Left colon (tissue), 2 donors: ENCODE measurements at places on chromosomes 2 and 18. TPM values are rescaled to one million over a fixed set of nuclear protein-coding genes. Genes with fewer than 3 reads are reported as not detected.

DNA sequence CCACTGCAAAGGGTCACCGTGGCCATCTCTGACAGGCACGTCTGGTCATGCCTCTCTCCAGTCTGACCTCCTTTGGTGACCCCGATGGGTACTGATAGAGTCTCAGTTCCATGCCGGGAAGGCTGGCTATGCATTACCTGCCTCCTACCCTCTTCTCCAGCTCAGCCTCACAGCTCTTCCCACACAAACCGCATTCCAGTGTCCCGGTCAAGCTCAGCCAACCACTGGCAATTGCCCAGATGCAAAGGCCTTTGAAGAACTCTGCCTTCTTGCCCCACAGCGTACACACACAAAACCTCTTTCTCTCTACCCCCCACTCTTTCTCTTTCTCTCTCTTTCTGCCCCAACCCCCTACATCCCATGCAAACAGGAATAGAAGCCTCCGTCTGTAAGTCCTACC, 37.6 kb downstream of the TMEM163 start:
- DNase-seq = no peak

DNA sequence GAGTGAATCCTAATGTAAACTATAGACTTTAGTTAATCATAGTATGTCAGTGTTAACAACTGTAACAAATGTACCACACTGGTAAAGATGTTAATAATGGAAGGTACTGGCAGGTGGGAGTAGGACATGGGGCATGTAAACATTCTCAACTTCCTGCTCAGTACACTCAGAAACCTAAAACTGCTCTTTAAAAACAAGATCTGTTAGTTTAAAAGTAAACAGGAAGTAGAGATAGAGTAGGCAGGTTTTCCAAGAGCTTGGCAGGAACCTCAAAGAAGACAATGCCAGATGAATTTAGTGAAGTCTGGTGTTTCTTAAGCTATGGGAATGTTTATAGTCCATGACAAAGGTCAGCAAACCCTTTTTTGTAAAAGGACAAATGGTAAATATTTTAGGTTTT, 46.6 kb downstream of the CCDC138 start:
- DNase-seq = no peak

The PTPRN gene
- 1.9 TPM for total RNA-seq

DNA sequence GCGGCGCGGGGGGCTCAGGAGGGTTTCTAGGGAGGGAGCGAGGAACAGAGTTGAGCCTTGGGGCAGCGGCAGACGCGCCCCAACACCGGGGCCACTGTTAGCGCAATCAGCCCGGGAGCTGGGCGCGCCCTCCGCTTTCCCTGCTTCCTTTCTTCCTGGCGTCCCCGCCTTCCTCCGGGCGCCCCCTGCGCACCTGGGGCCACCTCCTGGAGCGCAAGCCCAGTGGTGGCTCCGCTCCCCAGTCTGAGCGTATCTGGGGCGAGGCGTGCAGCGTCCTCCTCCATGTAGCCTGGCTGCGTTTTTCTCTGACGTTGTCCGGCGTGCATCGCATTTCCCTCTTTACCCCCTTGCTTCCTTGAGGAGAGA, 5.2 kb downstream of the PROC start:
- peak; percentile 68 for DNase-seq

DNA sequence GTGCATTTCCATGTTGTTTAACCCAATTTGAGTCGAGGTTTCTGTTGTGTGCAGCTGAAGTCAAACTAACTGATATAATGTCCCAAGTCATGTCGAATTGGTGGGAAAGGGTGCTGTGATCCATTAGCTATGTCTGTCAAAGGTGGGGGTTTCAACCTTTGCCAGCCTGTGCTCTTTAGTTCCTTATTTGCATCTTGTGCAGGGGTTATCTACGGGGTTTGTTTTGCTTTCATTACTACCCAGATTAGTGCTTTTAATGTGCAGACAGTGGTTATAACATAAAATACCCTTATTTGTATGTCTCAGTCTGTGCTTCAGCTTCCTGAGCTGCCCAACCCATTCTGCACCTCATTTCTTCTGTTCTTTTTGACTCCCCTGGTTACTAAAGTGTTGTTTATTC, 271.9 kb upstream of the CXCR4 start:
- no peak for DNase-seq

DNA sequence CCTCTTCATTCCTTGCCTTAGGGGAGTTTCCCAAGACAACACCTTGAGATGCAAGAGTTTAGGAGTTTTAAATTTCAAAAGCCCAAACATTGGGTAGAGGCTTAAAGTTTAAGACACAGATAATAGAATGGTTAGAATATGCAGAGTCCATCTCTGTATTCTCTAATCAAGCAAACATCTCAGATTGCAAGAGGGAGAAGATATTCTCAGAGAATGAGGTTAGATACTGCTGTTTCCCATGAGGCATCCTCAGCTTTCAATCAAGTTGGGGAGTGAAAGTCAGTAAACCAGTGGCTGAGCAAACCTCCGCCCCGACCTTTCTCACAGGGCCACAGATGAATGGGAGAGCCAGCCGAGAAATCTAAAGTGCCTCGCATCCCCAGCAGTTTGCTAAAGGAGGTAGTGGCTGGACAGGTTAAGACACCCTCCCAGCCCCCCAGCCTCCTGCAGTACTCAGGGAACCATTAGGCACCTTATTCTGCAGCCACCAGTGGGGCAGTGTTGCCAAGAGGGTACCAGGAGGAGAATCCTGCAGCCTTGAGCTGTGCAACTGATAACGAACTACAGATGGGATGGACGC, 30.0 kb downstream of the FBXO36 start:
- no peak for DNase-seq

DNA sequence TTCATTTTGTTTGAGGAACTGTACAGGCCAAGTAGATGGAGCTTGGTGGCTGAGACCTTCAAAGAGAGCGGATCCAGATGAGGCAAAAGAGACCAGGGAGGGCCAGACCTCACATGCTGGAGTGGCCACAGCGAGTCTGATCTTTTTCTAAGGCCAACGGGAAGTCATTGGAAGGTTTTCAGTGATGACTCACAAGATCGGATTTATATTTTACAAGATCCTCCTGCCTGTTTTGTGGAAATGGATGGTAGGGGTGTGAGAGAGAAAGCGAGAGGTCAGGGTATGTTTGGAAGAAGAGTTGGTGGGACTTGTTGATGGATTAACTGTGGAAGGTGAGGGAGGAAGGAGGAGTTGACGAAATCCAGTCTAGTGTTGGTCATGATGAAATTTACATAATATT, 44.6 kb upstream of the TUBA3D start:
- no peak for DNase-seq

The CAPN14 gene
- 0.09 TPM for total RNA-seq

The AP1S3 gene
- total RNA-seq = 7.0 TPM

DNA sequence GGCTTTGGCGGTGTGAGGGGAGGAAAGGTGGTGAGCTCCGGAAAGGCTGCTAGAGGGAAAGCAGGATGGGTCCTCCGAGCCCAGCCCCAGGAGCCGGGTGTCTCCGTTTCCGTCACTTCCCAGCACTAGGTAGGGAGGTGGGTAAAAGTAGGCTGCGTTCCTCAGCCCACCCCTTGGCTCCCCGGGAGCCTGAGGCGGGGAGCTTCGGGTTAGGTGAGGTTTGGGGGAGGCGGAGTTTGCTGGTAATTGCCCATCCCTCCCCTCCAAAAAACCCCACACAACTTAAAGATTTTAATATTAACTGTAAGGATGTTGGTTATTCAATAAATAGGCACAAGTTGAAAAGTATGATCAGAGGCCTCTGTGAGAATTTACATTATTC, 552 bp upstream of the ATF2 start:
- DNase-seq = no peak

The PDK1 gene
- total RNA-seq = 16.9 TPM

GRCh38 chr2:28663359-28663758, 88.3 kb upstream of the PPP1CB start:
- DNase-seq = no peak

DNA sequence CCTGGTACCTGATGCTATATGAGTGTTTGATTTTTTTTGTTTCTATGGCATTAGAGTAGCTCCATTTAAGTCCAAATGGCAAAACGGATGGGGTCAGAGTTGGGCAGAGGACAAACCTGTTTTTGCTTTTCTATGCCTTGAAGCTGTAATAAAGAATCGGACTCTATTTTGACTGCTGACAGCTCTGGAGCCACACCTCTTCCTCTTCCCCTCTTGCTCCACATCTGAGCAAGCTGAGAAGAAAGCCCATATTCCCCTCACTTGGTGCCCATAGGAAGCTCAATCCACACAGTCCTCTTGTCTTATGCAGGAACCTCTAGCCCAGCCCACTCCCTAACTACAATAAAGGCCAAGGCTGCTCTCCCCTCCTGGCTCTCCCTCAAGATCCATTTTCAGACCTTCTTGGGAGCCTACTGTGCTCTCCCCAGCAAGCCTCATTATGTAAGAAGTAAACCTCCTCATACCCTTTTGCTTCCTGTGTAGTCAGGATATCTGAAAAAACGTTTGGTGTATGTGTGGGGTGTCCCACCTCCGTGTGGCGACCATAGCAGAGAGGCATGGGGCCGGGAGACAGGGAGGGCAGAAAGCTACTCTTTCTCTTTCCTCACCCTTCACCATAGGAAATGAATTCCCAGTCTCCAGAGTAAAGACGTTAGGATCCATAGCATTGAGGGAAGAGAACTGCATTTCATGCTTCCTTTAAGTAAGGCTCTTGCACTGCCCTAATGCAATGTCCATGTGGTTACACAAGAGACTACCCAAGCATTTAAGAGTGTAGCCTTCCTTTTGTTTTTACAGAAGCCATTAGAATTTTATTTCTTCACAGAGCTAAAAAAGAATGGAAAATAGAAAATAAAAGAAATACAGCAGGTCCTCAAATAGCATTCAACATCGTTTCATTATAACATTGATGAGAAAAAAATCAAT, 41.9 kb upstream of the RAPGEF4 start:
- no peak for DNase-seq

DNA sequence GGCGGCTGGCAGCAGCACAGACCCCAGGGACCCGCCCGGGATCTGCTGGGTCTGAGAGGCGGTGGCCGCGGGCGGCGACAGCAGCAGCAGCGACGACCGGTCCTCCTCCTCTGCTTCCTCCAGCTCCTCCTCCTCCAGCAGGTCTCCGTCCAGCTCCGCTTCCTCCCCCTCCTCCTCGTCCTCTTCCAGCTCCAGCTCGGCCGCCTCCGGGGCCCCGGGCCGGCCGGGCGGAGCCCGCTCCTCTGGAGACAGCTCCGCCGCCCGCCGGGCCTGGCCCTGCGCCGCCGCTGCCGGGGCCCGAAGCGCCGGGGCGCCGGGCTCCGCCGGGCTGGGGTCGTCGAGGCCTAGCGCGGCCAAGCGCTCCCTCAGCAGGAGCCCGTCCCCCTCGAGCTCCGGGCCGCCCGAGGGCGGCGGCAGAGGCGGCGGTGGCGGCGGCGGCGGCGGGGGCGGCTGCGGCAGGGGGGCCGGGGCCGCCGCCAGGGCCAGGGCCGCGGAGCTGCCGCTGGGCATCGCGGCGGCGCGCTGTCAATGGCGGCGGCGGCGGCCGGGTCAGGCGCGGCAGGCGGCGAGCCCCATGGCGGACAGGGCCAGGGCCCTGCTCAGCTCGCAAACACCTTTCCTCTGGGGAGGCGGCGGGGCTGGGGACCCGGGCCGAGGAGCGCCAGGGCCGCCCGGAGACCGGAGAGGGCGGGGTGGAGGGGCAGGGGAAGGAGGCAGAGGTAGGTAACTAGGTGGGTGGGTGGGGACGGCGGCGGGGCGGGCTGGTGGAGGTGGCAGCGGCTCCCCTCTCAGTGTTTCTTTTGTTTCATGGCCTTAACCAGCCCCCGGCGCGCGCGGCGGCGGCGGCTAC, 445 bp downstream of the MEX3C start:
- peak; percentile 62 for DNase-seq

GRCh38 chr2:132730611-132731010, 60.6 kb upstream of the LYPD1 start:
- no peak for DNase-seq

- DNase-seq = no peak
These were observed 9.0 kb upstream of the CTIF start for GRCh38 chr18:48529796-48530195.

- DNase-seq = no peak
These were observed 15.9 kb downstream of the IL36B start for GRCh38 chr2:113036763-113037162.

The TPO gene
- 1.5 TPM for total RNA-seq

The LAMA3 gene
- 33.2 TPM for total RNA-seq

GRCh38 chr2:12504443-12504842, 212.3 kb upstream of the TRIB2 start:
- DNase-seq = no peak

DNA sequence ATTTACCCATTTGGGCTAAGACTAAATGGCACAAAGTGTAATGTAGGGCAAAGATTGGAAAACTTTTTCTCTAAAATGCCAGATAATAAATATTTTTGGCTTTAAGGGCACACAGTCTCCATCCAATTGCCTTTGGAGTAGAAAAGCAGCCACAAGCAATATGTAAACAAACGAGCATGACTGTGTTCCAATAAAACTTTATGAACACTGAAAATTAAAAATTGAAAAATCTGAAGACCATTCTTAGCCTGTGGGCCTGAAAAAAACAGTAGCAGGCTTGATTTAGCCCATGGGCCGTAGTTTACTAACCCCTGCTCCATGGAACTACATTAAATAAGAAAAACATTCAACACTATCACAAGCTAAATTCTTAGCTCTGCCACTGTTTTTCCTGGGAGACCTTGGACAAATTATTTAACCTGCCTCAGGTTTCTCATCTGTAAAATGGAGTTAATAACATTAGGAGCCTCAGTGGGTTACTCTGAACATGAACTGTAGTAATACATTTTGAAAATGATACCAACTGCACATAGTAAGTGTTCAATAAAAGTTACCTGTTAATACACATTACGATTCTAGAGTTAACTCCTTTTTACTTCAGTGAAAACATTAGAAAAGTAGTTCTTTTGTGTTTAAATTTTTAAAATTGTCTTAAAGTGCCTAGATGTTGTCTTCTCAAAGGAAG, 1.3 kb downstream of the IFIH1 start:
- no peak for DNase-seq

GRCh38 chr2:99984799-99985515, 157.4 kb downstream of the AFF3 start:
- DNase-seq = no peak

DNA sequence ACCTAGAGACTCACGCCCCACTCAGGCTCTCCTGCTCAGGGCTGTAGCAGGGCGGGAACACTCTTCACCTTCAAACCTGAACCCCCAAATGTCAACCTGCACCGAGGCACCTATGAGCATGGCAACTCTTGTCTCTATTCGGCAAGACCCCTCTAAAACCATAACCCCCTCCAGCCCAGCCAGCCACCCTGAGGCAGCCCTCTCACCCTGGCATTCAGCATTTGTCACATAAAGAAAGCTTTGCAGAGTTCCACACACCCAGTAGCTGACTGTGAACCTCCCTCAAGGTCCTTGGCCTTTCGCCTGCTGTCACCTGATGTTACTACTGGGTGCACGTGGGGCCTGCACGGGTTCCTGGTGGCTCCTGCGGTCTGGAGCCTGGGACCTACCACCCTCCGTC, 97.2 kb upstream of the ALKAL2 start:
- DNase-seq = no peak

- DNase-seq = peak; percentile 21
These were observed 48.7 kb downstream of the TNS1 start for GRCh38 chr2:217954051-217954450.

DNA sequence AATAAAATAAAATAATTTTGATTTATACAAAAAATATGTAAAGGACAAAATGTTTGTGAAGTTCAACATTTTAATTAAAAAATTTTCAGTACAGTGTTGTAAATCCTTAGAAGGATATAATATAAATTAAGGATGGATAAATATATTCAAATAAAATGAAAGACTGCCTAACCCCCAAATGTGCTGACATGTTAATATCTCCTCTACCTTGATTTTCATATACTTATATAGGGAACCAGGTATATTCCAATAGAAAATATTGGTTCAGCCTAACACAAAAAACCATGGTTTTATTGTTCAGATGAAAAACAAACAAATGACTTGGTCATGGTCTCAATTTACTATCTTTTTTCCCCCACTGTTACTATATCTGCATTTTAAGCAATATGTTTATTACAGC, 7.3 kb downstream of the TMEM17 start:
- no peak for DNase-seq
